ENCODE measurements at places on chromosomes 6 and 20. TPM values are rescaled to one million over a fixed set of nuclear protein-coding genes. Genes with fewer than 3 reads are reported as not detected.

DNA sequence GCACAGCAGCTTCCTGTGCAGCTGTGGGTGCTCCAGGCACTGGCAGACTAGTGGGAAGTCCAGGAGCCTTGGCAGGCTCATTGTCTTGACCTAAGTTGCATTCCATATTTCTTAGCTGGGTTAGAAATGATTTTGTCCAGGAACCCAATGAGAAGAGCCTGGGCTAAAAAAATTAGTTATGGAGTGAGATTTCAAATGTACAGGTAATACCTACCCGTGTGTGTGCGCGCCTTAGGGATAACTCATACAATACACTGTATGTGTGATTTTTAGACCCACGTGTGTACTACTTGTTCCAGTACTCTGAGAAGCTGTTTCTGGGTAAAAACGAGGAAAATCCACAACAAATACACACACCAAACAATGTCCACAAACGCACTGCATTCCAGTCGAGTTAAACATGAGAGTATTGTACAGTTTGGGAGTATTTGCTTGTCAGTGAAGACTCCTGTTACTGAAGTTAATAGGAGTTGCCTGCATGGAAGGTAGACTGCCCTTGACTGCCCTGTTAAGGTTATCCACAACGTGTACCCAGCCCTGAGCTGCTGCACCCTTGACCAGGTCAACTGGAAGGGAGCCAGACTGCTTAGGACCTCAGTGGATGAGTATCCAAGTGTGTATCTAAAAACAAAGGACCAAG lies 1.4 kb downstream of the PAQR8 start:
- DNase-seq, result no peak

IFT52 gene
- 35.4 TPM for total RNA-seq

DTNBP1 gene
- 18.2 TPM for total RNA-seq

DNA sequence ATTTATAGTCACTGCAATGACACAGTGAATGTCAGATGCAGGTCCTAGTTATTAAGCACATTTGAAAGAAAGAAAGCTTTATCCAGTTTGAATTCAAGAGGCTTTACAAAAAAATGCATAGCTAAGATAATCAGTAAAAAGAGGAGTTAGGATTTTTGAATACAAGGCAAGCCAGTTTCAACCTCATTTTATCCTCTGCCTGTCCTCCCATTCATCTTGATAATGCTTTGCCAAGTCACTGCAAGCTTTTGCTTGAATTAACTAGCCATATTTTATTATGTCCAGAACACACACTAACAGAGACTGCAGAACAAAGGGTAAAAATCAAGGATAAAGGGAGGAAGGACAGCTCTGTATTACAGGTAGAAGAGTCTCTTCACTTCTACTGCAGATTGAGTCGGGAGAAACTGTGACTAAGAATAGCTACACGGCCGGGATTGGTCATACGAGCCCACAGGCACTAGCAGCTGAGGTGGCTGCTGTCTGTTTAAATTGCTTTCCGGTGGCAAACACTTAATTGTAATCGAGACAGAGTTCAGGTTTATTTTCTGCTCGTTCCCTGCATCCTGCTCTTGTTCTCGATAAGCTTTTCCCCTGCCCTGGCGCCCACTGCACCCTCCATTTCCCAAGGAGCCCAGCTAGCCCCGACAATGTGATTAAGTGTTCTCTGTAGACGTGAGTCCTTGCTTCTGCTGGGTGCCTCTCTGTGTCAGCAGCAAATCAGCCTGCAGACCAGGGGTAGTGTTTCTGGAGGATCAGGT lies 30.5 kb upstream of the AKAP12 start:
- DNase-seq, result peak; percentile 5

- DNase-seq, result no peak
These were observed 103.7 kb upstream of the TAB2 start for GRCh38 chr6:149213829-149214228.

HLA-DRB5 gene
- 0.21 TPM for total RNA-seq

DNA sequence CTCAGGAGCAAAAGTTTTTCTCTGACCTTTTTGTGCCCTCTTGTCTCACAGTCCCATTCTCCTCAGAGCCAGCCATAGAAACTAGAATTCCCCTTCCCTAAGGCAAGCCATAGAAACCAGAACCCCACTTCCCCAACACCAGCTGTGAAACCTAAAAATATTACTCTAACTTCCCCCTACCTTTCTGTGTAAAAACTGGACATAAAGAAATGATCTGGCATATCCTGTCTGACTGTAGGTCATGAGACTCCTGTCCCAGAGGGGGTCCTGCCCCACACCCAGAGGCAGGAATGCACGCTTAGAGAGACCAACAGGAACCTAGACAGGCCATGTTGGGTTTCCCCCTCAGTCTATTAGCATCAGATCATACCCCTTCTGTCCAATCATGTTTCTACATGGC lies 140.6 kb upstream of the SLC22A16 start:
- DNase-seq, result no peak

SLA2 gene
- not detected for total RNA-seq

EEF1A2 gene
- 18.0 TPM for total RNA-seq

DNA sequence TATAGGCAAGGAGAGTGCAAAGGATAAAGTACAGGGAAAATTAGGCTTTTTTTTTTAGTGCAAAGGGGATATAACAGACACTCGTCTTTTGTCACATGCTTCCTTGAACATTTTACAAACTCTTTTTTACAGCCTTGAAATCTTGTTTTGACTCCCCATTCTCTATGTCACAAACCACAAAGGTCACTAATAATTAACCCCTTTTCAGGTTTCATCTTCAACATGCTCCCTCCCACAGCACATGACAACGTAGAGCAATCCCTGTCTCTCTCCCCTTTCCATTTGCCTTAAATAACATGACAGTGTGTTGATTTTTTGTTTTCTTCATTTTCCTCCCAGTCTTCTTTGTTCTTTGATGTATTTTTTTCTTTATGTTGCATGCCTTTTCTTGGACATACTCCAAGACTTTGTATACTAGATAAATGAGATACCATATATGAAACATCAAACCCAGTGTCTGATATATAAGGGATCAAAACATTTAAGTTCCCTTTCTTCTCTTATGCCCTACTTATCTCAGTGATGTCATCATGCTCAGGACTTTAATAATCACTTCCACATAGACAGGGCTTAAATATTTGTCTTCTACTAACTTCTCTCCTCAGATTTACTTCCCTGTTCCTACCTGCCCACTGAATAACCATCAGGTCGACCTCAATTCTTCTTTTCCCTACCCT lies 378.7 kb upstream of the HSF2 start:
- no peak for DNase-seq

DNA sequence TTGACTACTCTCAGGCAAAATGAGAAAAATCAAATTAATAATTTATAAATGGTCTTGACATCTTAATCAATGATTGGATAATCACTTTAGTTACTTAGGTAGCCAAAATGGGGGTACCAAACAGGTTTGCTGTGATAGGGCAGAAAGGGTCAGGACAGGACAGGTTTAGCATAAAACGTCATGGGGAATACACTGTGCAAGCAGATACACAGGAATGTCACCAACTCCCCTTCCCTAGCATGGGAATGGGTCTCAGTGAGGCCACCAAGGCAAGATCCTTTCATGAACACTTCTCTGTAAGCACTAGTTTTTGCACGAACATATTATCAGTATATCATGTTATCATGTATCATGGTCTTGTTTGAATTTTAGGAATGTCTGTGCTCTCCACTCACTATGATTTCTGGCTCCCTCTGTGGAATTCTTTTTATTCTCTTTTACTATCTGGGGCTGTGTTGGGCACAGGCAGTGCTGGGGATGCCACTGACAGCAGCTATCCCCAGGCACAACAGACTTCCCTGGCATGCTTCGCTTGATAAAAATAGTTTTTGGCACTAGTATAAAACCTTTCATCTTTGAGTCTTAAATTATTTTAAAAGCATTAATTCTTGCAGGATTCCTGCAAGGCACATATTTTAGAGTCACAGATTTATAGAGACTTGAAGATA lies 18.3 kb downstream of the PTCHD4 start:
- no peak for DNase-seq

- DNase-seq, result no peak
These were observed 177.2 kb upstream of the RNF24 start for GRCh38 chr20:4192378-4193068.

GRCh38 chr6:140001821-140002341 lies 627.4 kb upstream of the CITED2 start:
- DNase-seq, result no peak

DNA sequence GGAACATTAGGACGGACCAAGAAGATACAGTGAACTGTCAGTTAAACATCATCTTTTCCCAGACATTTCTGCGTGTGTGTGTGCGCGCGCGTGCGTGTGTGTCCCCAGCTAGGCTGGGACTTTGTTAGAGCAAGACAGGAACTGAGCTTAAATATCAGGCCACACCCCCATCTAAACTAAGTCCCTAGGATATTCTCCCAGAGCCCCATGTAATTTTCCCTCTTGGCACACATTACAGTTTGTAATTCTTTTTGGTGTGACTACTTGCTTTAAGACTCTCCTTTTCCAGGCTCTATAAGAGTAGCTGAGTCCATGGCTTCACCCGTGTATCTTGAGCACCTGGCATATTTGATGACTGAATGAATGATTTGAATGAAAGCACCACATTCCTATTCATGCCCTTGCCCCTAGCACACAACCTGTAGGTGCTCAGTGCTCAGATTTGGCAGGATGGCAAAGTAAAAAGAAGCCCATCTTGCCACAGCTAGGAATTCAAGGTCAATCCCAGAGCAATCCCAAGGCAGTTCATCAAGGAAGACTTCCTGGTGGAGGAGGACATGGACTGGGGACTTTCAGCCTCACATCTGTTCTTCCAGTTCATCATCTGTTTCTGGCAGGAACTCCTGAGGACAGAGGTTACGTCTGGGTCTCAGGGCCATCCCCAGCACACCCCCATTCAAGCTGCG lies 69.2 kb downstream of the MRPL14 start:
- no peak for DNase-seq

- no peak for DNase-seq
These were observed 947.7 kb upstream of the MAP3K7 start for GRCh38 chr6:91534614-91535013.
